HepG2 (cell line): ENCODE measurements at places on chromosomes 1 and 21. TPM values are rescaled to one million over a fixed set of nuclear protein-coding genes. Genes with fewer than 3 reads are reported as not detected.

UBL4B gene
- not detected in 2 replicates for polyA plus RNA-seq

DNA sequence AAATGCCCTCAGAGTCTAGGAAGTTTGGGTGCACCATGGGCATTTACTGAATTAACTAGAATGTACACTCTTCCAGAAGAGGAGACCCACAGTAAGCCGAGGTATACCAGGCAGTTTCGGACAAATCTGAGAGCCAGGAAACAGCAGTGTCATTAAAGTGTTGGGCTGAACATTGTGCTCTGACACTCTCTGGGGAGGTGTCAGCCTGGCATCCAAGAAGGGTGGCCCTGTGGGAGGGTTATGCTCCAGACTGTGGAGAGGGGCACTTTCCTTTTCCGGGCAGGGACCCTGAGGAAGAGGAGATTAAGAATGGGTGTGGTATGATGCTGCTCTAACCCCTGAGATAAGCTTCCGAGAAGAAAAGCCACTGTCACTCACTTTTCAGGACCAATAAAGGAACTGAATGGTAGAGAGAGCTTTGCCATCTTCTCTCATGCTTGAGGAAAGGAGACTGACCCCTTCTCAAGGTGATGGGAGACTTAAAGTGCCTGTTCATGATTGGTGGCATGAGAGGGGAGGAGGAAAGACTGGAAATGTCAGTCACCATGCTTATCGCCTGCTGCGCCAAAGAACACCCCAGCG lies 98.2 kb downstream of the UCK2 start:
- DNase-seq, result no peak

- no peak for DNase-seq
These were observed 1.8 kb downstream of the HYI start for GRCh38 chr1:43451701-43452532.

GRCh38 chr1:195105281-195105680 lies 1503.0 kb downstream of the KCNT2 start:
- no peak for DNase-seq
